ENCODE measurements at places on chromosomes 16 and 17.

DNA sequence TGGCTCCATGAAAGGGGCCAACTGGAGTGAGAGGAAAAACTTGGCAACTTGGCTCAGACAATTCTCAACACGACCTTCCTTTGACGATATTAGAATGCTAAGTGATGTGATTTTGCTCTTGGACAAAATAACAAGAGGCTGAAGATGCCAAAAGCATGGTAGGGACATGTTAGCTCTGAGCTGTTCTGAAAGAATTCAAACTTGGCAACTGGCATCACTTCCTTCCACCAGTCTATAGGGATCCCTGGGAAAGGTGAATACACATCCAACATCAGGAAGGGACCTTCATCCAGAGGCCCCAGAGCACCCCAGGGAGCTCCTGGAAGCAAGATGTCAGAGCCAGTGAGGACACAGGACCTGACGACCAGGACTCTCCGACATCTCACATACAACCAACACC lies 4.3 kb downstream of the KRT37 start:
- no peak for DNase-seq

GRCh38 chr17:550041-550398 lies 164.6 kb downstream of the VPS53 start:
- DNase-seq = no peak

DNA sequence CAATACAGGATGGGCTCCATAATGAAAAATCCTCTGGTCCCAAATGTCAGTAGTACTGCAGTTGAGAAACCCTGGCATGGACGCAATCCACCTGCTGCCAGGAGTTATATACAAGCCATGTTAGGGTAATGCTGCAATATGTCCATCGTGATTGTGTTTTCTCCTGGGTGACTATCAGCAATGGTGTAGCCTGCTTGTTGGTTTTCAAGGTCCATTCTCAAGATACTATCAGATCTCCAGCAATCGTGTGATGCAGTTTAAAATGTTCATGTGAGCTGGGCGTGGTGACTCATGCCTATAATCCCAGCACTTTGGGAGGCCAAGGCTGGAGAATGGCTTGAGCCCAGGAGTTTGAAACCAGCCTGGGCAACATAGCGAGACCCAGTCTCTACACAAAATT lies 24.0 kb downstream of the ABCC1 start:
- no peak for DNase-seq

DNA sequence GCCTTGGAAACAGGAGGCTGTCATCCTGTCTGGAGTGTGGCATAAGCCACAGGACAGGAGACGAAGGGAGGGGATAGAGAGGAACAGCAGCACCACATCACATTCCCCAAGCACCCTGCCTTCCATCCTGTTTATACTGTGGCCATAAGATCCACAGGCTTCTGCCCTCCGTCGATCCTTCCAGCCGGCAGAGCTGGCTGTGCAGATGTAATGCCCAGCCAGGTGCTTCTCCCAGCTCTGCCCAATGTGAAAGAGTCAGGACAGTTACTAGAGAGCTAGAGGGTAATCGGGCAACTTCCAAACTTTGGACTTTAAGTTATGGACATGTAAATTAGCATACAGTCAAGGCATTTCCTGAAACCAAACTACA lies 368.4 kb downstream of the SOX9 start:
- peak; percentile 26 for DNase-seq

DNA sequence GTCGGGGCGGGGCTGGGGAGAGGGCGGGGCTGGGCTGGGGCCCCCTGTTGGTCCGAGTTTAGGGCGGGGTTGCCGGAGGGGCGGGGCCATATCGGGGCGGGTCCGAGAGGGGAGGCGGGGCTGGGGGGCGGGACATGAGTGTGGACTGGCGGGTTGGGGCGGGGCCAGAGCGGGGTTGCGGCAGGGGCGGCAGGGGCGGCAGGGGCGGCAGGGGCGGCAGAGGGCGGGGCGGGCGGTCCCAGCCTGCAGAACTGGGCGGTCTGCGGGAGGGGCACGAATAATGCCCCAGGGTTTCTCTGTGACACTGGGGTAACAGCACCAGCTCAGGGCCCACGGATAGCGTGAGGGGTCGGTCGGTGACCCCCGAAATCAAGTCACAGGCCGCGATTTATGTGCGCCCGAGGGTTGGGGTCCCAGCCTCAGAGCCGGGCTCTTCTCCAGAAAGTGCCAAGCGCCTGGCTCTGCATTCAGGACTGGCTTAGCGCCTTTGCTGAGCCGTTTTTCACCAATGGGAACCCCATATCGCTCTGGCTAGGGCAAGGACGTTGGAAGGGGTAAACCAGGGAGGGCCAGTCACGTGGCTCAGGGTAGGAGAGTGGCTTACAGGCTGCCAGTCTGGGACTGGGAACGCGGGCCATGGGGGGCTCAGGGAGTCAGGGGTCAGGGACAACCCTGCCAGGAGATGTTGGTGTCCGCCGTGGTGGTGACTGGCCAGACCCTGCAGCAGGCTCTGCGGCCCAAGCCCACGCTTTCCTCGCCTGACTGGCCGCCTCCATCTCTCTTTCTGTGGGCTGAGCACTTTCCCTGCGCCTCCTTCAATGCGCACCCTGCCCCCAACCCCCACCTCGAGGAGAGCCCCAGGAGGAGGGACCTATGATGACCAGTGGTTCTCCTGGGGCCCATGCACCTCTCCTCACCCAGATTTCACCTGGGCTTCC lies 1.2 kb upstream of the METTL26 start:
- peak; percentile 92 for DNase-seq

GRCh38 chr16:88455610-88456355 lies 2.7 kb downstream of the ZFPM1 start:
- peak; percentile 53 for DNase-seq

DNA sequence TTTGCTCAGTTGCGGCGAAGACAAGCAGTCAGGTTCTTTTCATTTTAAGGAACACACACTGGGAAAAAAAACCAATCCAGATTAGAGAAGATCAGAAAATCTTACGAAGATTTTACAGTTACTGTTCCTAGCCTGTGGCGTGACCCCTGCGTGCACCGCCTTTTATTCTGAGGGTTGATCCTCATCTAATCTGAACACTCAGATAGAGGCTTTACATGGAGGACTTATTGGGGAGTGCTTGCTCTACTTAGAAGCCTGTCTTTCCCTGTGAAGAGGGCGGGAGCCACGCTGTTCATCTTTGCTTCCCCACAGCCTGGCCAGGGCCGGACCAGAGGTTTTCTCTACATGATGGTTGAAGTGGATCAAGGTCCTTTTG lies 1.4 kb downstream of the TBC1D24 start:
- DNase-seq = no peak

DNA sequence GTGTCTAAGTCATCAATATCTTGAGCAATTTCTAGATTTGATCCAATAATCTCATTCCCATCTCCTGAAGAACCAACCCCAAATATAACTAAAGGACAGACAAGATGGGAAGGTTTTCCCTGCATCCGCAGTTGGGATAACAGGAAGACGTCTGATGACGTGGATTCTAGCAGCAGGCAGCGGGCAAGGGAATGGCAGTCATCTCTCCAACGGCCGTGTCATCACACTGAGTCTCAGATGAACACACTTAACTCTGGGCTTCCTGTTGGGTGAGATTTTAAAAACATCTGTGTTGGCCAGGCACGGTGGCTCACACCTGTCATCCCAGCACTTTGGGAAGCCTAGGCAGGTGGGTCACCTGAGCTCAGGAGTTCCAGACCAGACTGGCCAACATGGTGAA lies 20.9 kb upstream of the TIMP2 start:
- no peak for DNase-seq

GRCh38 chr17:72030067-72030899 lies 90.5 kb upstream of the SOX9 start:
- DNase-seq = peak; percentile 60

DNA sequence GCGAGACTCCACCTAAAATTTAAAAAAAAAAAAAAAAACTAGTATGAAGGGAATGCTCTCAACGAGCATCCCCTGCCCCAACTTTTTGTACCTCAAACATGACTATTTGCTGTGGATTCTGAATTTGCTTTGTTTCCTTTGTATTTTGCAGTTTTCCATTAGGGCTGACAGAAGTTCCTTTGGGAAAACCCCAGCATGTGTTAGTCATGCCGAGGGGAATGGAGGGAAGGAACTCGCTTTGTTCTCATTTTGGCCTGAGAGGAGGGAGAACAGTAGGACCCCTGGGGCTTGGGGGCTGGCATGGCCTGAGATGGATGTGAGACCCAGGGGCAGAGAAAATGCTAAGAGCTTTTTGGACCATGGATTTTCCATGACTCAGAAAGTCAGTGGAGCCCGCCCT lies 20.5 kb downstream of the KRT9 start:
- DNase-seq = no peak

- no peak for DNase-seq
Observed at GRCh38 chr16:86528061-86528929, 18.0 kb downstream of the FOXF1 start.

Measured in choroid plexus epithelial cell (primary cell).